ENCODE measurements at places on chromosomes 7 and 10.

GRCh38 chr7:117114272-117114671 is 161.0 kb downstream of the ST7 start:
- no peak for DNase-seq

DNA sequence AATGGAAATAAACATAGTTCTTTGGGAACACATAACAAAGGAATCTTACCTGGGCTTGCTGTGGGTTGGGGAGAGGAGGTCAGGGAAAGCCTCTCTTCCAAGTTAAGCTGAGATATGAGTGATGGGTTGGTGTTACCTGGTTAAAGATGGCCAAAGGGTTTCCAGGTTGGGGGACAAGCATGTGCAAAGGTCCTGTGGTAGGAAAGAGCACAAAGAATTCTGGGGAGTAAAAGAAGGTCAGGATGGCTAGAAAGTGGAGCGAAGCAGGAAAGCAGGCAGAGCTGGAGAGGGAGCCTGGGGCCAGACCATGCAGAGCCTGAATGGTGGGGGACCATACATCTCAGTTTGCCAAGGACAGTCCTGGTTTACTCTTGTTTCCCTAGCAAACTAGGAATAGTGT is 133.2 kb downstream of the CFAP58 start:
- DNase-seq: no peak

GRCh38 chr10:24718031-24718855 is 5.4 kb downstream of the ARHGAP21 start:
- DNase-seq: no peak

DNA sequence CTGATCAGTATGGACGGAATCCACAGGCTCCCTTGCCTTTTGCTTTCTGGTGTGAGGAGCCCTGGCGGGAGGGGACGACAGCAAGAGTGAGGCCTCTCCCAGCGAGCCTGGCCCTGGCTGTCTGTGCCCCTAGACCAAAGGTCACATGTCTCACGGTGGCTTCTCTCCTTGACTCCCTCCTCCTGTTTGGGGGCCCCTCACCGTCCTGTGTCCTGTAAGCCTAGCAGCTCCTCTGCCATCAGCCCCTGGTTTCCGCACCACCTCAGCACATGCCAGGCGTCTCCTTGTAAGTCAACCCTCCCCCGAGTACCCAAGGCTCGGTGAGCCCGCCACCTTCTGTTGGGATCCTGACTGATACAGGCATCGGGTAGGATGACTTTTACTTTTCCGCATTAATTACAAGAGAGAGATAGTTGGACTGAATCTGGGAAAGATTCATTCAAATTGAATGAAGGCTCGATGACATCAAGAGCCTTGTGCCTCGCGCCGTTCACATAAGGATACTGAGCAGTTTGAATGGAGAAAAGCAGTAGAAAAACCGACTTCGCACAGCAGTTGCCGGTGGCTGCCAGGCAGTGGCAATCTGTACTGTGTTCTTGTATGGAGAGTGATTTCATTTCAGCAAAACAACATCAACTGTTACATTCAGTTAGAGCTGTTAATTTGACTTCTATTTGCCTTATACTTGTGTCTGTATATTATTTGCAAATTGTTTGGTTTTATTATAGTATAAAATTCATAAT is 119.8 kb downstream of the XRCC2 start:
- DNase-seq: no peak

DNA sequence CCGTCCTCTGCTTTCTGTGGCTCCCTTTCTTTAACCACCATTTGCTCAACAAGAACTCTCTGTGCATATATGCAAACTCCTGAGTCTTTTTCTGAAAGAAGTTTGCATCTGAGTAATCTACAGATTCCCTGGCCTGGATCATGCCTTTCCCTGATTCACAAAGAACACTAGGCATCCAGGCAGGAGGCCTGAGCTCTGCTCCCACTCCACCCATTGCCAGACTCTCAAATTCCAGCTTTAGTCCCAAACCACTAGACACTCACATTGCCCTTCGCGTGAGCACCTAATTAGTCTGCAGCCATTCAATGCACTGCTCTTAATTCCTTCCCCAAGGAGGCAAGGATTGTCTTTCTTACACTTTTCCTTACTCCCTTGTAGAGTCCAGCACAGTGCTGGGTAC is 60.9 kb downstream of the ABCC2 start:
- no peak for DNase-seq

- no peak for DNase-seq
These were observed 10.9 kb downstream of the PWWP2B start for GRCh38 chr10:132407846-132408278.

GRCh38 chr10:70920519-70920918 is 32.2 kb upstream of the PCBD1 start:
- no peak for DNase-seq

DNA sequence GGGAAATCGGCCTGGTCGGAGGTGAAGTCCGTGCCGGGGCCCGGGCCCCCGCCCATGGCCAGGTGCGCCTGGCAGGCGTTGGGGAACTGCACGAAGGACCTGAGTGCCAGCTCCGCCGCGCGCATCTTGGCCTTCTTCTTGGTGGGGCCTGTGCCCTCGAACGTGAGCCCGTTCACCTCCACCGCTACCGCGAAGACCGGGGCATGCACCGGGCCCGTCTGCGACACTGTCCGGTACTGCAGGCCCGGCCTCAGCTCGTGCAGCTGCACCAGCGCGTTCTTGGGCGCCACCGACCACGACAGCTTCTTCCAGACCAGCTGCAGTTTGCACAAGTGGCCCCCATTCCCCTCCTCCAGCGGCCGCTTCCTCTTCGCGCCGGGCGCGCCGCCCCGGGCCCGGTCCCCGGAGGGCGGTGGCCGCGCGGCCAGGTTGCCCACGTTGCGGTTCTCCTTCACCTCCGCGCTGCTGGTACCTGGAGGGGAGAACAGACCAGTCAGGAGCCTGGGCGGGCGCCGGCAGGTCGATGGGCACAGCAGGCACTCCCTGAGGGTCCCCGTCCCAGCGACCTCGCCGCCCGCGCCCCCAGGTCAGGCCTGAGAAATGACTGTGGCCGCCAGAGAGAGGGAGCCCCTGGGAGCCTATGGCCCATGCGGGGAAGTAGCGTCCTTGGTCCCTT is 307.4 kb downstream of the WDR37 start:
- no peak for DNase-seq

GRCh38 chr10:117226813-117227451 is 14.0 kb upstream of the SLC18A2 start:
- DNase-seq: no peak

DNA sequence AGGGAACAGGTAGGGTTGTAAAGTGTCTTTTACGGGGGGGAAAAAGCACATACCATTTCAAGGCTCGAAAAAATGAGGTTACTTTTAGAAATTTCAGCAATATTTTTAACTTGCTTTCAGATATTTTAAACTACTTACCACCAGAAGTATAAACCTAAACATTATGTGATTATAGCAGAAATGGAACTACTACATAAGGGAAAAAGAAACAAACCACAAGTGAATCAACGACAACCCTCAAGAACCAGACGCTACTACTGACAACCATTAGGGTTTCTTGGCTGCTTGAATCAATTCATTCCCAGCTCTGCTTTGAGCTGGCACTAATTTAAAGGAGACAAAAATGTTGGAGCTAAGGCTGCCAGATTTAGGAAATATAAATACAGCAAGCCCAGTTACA is 80.1 kb downstream of the ZFAND4 start:
- no peak for DNase-seq

- DNase-seq: peak; percentile 55
These were observed 75.6 kb upstream of the LYZL2 start for GRCh38 chr10:30705101-30705624.

DNA sequence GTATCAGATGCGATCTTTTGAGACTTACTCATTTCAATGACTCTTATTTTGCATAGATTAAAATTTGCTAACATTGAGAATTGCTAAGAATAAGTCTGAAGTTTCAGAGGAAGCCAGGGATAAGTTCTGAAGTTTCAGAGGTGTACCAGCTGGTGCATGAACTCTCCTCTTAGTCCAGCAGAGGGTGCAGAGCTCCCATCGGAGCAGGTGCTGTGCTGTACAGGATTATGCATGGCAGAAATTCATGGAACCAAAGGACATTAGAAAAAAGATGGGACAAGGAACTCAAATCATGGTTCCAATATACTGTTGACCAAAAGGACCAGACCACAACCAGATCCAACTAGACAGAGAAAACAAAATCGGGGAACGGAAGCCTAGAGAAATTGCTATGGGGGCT is 41.9 kb downstream of the MGAM2 start:
- DNase-seq: no peak

DNA sequence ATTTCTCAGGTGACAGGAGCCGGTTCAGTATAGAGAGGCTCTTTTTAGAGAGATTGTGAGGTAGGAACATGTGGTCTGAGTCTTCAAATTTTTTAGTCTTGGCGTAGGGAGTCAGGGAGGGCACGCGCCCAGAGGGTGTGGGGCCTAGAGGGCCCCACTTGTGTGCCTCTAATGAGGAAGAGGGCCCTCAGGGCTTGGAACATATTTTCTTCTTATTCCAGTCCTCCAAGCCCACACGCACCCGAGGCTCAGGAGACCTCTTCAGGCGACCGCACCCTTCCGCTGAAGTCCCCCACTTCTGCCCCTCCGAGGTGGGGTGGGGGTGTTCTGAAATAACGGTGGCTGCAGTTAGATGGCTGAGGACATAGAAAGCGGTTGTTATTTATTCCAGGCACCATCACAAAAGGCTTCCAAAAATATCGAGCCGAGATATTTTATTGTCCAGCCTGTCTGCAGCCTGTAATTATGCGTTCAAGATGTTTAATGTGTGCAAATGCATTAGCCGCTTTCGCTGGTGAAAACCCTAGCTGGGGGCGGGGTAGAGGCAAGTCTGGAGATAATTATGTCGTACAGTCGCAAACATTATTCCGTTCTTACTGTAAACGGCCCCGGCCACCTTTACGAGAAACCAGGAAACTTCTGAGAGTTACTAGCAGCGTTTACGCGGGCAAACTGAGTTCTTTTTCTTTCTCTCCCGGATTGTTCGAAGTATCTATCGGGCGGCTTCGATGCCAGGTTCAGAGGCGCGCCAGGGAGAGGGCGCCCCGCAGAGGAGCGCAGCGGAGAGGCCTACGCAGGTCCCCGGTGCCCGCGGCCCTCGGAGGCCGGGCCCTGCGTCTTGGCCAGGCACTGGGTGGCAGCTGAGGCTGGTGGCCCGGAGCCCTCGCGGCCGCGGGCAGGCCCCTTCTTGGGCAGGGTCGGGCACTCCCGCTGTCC is 12.9 kb upstream of the HOXA13 start:
- no peak for DNase-seq

DNA sequence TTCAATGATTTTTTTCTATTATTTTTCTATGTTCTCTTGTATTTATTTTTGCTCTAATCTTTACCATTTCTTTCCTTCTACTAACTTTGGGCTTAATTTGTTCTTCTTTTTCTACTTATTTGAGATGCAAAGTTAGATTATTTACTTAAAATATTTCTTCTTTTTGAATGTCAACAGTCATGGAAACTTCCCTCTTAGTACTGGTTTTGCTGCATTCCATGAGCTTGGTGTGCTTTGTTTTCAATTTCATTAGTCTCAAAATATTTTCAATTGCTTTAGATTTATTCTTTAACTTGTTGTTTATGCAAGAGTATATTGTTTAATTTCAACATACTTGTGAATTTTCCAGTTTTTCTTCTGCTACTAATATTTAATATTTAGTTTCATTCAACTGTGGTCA is 230.4 kb downstream of the LRRTM3 start:
- no peak for DNase-seq

DNA sequence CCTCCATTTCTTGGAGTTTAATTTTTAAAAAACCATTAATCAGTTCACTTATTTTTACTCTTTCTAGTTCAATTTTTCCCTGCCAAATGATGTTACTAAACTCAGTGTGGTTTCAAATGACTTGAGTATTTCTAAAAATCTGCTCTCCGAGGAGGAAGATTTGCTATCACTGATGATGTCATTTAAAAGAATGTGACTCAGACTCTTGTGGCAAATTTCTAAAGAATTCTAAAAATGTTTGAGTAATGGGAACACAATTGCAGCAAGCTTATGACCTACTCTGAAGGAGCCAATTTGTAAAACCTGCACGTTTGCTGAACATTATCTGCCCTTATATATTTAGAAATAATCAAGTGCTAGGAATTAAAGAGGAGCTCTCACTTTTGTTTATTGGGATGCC is 88.6 kb downstream of the SPAG6 start:
- no peak for DNase-seq

DNA sequence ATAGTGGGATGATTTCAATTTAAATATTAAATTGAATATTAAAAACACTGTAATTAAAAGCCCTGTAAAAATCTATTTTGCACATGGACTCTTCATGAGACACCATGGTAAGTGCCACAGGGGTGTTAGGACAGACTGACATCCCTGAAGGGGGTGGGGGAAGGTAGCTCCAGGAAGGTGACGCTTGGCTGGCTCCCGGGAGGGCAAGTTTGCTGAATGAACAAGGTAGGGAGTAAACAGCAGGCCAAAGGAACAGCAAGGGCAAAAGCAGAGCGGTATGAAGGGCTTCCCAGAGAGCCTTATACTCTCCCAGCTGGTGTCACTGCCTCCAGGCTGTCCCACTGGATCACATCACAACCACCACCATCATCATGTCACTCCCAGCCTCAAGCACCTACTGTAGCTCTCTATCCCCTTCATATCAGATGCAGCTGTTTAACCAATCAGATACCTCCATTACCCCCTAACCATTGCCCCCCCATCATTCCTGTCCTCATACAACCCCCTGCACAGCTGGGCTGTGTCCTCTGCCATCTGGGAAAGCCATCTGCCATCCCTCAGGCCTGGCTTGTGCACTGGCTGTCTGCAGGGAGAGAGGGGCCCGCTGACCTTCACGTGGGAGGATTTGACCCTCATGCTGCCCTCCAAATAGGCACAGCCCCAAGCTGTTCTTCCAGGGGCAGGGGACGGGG is 19.5 kb downstream of the HSPA12A start:
- no peak for DNase-seq

DNA sequence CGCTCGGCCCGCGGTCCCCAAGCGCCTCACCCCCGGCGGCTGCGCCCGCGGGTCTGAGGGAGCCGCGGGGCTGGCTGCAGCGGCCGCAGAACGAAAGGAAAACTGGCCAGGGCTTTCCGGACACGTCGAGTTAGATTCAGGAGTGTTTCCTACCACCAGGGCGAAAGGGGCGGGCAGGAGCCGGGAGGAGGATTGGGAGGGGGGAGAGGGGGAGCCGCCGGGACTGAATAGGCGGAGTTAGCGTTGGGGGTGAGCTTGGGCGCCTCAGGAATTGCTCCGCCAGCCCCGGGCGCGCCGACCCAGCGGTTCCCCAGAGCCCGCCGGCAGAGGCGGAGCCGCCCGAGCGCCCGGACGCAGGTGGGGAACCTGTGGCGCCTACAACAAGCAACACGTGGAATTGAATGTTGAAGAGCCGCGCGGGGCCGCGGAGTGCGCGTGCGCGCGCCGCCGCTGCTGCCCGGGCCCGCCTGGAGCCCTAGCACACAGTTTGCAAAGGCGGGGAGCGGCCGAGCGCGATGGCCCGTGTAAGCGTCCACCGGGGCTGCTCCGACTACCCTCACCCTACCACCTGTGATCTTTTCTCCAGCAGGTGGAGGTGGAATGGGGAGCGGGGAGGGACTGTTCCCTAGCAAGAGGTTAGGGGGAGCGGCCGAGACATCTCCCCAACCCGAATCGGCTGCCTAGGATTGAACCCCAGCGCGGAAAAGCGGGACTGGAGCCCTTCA is at the start of gene CADPS2:
CADPS2 (minus strand) TSS at position 104 of the 725 bp plus-strand sequence. CDS start 123 bp downstream, outside the sequence.
- DNase-seq: no peak

GRCh38 chr7:80884511-80885195 is 34.2 kb downstream of the SEMA3C start:
- DNase-seq: no peak

- DNase-seq: peak; percentile 92
These were observed 44.8 kb downstream of the KBTBD2 start for GRCh38 chr7:32846630-32847225.
